ENCODE measurements at places on chromosomes 7 and 10.
A peak's percentile ranks its signal among the peaks of the same experiment; 100 is the strongest.

GRCh38 chr10:106816318-106817085 is 348.0 kb downstream of the SORCS1 start:
- DNase-seq = no peak

DNA sequence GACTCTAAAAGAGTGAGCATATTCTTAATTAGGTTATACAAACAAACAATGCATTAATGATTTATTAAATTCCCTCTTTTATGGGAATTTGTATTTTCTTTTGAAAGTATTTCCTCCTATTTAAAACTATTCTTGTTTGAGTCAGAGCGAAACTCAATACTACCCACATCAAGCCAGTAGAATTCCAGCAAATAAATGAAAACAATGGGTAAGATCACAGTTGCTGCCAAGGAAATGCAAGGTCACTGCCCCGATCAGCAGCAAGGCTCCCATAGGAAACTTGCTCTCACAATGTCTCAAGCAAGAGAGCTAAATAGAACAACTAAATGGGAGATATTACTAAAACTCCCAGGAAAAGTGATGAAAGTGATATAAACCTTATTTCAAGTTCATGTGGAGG is 206.3 kb downstream of the THSD7A start:
- no peak for DNase-seq

DNA sequence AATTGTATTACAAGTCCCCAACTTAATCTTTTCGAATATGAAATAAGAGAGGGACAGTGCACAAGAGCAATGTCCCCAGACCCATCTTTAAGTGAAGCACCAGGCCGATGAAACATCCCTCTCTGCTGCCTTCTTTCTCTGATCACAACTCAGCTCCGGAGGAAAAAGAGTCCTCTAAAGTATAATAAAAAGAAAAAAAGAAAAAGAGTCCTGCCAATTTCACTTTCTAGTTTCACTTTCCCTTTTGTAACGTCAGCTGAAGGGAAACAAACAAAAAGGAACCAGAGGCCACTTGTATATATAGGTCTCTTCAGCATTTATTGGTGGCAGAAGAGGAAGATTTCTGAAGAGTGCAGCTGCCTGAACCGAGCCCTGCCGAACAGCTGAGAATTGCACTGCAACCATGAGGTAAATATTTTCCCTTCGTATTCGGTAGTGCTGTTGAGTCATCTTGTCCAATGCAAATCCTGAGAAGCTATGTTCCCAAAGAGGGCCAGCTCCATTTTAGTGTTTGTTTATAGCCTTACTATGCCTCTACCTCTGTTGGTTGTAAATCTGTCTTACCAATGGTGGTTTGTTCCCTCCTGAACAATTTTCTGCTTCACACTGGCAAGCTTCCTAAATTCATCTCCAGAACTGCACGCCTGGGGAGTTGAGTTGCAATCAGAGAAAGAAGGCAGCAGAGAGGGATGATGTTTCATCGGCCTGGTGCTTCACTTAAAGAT is at the start of gene IFIT2:
Gene IFIT2, plus strand, starts transcription at position 326 of the 725 bp plus-strand sequence. Its CDS starts 78 bp downstream, at position 404.
- peak; percentile 85 for DNase-seq

GRCh38 chr10:5588603-5589002 is 63.8 kb downstream of the CALML3 start:
- no peak for DNase-seq

DNA sequence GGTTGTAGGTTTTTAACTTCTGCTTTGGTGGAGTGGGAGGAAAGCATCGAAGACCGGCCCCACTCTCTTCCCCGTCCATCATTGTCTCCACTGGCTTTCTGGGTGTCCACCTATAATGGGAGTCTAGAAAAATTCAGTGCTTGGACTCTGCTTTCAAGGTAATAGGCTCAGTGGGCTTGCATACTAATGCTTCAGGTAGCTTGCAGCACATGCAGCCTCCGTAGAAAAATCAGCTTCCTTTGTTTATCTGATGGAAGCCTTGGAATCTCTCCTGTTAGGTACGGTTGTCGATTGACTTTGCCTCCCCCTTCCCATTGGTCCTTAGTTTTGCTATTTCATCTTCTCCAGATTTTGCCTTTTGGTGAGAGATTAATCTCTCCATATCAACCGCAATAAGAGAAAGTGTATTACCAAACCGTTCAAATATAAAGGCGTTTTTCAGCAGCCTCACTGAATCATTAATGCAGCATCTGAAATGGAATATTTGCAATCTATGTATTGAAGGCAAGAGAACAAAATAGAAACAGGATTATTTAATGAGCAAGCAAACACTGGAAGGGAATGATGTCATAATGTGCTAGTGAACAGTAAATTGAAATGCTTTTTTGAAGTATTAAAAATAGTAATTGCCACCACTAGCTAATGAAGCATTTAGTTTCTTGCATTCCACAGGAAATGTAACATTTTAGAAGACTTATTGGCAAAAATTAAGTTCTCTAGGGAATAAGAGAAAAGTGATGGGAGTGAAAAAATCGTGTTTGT is 944 bp downstream of the AVL9 start:
- peak; percentile 59 for DNase-seq

DNA sequence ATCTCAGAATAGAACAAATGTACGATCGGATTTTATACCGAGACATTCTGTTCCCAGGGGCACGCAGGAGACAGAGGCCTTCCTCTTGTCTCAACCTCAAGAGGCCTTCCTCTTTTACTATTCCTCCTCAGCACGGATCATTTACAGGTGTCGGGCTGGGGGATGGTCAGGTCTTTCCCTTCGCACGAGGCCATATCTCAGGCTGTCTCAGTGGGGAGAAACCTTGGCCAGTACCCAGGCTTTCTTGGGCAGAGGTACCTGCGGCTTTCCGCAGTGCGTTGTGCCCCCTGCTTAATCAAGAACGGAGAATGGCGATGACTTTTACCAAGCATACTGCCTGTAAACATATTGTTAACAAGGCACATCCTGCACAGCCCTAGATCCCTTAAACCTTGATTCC is 44.2 kb downstream of the FANK1 start:
- no peak for DNase-seq

GRCh38 chr7:157839672-157840167 is 502.9 kb downstream of the DNAJB6 start:
- no peak for DNase-seq

GRCh38 chr7:65923316-65923715 is 50.4 kb downstream of the VKORC1L1 start:
- no peak for DNase-seq

- no peak for DNase-seq
Measured at GRCh38 chr10:68955355-68955831, 577 bp upstream of the DDX21 start.

- DNase-seq = peak; percentile 12
Measured at GRCh38 chr10:61271127-61271780, 181.9 kb downstream of the TMEM26 start.

- no peak for DNase-seq
Measured at GRCh38 chr10:34223658-34224057, 591.4 kb downstream of the PARD3 start.

DNA sequence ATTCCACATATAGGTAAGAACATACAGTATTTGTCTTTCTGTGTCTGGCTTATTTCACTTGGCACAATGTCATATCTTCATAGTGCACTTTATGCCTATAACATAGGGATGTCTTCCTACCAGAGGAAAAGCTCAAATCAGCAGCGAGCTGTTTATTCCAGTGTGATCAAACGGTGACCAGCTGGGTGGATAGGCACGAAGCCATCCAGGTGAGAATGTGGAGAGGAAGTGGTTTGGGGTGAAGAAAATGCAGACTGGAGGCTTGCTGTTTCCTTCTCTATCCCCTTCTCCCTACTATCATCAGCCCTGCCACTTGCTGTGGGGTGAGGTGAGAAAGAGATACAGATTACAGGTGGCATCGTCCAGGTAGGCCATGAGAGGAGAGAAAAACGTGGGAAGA is 52.4 kb downstream of the CHCHD3 start:
- no peak for DNase-seq

DNA sequence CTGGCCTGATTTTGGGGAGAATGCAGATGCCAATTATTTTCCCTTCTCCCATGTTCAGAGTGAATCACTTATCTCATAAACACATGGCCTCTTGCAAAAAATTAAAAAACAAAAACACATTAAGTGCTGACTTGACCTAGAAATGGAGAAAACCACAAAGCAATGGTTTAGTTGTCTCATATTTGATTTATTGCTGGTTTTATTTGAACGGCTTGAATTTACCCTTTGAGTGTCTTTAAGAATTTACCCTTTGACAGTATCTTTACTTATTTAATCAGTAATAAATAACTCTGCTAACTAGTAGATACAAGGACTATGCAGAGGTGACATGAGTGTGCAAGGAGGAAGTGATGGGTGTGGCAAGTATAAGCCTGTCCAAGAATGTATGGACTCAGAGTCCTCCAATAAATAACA is 68.1 kb upstream of the GSDME start:
- no peak for DNase-seq

GRCh38 chr7:70051726-70052125 is 453.5 kb downstream of the AUTS2 start:
- DNase-seq = no peak

- DNase-seq = no peak
Measured at GRCh38 chr7:88638583-88638982, 120.9 kb upstream of the ZNF804B start.

- peak; percentile 78 for DNase-seq
Measured at GRCh38 chr7:2417981-2418481, 14.6 kb downstream of the CHST12 start.

- DNase-seq = no peak
Measured at GRCh38 chr10:76559892-76560220, 1077.8 kb downstream of the KCNMA1 start.

GRCh38 chr10:10093021-10093420 is 924.7 kb upstream of the CELF2 start:
- no peak for DNase-seq

- DNase-seq = peak; percentile 71
Measured at GRCh38 chr7:76294344-76295024, 8.0 kb upstream of the HSPB1 start.

- DNase-seq = no peak
Measured at GRCh38 chr7:111527545-111527944, 34.7 kb downstream of the IMMP2L start.

GRCh38 chr7:116911801-116912200 is 41.5 kb upstream of the ST7 start:
- no peak for DNase-seq

- DNase-seq = no peak
Measured at GRCh38 chr7:101200862-101201599, at the start of gene MOGAT3. Gene MOGAT3, minus strand, starts transcription at chr7:101201036. Its CDS starts 182 bp downstream, at chr7:101200854.

GRCh38 chr10:16777473-16778370 is 39.5 kb downstream of the RSU1 start:
- peak; percentile 90 for DNase-seq
